ENCODE measurements at places on chromosomes 13 and 19.
A peak's percentile ranks its signal among the peaks of the same experiment; 100 is the strongest.

GRCh38 chr19:38388349-38389100, at the start of gene SPRED3:
TSS of gene SPRED3 (plus strand) at chr19:38388697. CDS start at chr19:38390303, 1,606 bp downstream.
- DNase-seq, result no peak

DNA sequence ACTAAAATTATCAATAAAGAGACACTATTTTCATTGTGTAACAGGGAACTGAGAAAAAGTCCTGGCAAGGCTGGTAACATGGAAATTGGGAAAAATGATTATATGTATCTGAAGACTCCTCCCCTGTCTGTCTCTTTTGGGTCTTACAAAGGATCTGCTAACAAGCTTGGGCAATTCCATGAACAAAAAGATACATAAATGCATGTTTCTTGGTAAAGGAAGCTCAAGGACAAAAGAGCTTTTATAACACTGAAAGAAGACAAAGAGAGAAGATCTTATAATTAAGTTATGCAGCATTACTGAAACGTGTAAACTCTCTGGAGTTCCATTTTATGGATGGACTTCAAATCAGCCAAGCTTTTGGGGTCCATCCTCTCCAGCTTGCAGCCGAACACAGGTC, 29.2 kb downstream of the EFNB2 start:
- no peak for DNase-seq

DNA sequence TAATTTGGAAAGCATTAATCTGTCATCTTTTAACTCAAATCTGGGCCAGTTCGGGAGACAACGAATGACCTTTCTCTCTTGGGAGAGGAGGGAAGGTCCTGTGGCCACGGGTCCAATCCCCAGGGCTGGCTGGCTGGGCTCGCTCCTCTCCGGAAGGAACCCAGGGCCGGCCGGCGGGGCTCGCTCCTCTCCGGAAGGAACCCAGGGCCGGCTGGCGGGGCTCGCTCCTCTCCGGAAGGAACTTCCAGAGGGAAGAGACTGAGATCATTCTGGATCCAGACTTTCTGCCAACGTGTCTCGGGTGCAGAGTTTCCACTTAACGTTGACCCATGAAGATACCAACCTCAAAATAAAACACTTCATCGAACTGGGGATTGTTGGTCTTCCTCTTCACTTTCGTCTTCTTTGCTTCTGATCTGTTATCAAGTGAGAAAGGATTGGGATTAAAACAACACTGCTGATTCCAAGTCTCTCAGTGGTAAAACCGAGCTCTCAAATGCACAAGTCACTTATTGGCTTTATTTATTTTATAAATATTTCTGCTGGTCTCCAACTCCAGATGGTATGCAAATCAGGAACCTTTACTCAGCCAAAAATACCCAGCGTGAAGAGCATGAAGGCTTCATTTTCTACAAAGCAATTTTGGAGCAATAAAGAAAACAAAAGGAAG, 53.3 kb upstream of the C13orf46 start:
- peak; percentile 16 for DNase-seq

- peak; percentile 66 for DNase-seq
Observed at GRCh38 chr19:40465025-40465556, 454 bp downstream of the BLVRB start.

DNA sequence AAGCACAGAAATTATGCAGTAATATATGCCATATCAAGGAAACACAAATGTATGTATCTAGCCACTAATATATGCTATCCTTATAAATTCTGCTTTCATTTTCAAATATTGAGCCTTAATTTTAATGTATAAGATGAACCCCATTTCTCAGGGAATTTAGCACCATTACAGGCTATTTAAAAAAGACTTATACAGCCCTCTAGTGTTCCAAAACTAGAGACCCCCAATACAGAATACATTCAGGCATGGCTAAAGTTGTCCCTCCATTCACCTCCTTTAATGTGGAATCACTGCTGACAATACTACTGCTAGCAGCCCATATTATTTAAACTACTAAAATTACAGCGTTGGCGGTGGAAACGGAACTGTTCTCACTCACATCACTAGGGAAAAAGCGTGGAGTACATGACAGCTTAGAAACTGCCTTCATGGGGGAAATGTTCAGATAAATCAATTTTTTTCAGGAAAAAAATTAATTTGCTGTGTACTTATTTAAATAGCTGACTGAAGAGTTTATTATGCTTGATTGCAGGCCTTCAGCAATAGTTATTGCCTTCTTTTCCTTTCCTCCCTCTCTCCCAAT, 541.0 kb downstream of the PCDH9 start:
- DNase-seq, result peak; percentile 4

- DNase-seq, result no peak
Observed at GRCh38 chr19:12278713-12279112, 16.0 kb downstream of the ZNF44 start.

GRCh38 chr13:80341756-80342370, 937 bp upstream of the SPRY2 start:
- peak; percentile 48 for DNase-seq

GRCh38 chr13:74093691-74094090, 40.5 kb downstream of the KLF12 start:
- DNase-seq, result no peak

DNA sequence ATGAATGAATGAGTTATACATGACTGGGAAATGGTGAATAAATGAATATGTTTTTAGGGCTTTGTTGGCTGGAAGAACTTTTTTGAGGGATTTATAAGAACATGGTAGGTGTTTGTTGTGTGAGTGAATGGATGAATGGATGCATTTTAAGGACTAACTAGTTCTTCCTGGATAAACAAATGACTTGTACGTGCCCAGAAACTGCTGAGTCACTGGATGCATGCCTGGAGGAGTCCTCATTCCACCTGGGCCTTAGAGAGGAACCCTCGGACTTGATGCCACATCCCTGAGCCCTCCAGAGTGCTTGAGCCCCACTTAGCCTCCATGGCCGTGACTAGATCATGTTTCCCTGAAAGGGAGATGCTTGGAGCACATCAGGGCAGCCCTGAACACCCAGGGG, 153.4 kb downstream of the DPF1 start:
- peak; percentile 52 for DNase-seq

DNA sequence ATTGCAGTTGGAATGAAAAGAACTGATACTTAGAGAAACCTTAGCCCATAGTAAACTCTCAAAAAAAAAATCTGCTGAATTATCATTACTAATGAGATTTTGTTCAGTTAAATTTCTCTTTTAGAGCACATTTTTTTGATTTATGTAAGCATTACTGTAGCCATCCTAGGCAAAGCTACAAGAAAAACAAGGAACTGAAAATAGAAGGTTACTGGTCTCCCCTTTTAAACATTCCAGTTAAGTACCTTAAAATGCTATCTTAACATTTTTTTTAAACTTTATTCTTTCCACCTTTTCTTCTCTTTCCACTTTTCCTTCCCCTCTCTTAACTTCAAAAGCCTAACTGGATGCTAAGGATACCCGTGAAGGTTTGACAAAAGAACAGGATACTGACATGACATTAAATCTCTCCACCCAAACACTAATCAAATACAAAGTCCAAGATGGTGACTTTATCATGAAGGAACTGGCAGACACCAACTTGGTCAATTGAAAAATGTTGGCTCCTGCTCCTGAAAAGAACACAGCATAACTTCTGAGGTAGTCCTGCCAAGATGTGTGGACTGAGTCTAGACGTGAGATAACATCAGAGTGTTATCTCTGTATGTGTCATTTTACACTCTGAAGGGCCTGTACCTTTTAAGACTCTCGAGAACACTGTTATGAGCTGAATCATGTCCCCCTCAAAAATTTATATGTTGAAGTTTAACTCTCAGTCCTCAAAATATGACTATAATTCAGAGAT, 29.5 kb upstream of the SACS start:
- DNase-seq, result peak; percentile 6

DNA sequence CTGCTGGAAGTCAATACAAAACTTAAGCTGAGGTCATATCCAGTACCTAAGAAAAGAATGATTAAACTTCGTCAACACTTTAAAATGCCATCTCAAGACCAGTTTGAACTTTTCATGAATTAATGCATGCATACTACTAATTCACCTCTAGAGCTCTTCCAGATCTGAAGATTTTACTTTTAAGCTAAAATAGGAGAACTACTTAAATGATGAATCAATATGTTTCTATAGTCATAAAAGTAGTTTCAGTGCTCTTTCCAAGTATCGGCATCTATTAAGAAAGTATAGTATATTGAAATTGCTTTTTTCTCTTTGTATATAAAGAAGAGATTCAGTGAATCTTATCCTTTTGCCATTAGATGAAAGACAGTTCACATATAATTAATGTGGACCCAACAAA, 1123.9 kb downstream of the PCDH9 start:
- DNase-seq, result no peak

- DNase-seq, result peak; percentile 6
Observed at GRCh38 chr13:20658451-20659040, 45.0 kb upstream of the IL17D start.

DNA sequence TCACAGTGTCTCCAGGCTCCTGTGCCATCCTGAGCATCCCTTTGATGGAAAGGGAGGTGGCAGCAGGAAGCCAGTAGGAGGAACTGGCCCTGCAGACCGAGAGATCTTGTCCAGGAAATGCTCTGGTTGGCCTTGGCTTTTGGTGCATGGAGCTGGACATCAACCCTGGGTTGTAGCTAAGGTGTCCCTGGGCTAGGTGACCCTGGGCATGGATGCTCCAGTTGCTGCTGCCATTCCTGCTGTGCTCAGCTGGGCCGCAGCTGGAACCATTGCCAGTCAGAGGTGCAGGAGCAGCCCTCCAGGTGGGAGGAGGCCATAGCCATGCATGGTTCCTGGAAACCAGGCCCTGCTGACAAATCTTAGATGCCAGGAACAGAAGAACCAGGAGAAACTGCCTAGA, 67.5 kb downstream of the ZNF98 start:
- no peak for DNase-seq

DNA sequence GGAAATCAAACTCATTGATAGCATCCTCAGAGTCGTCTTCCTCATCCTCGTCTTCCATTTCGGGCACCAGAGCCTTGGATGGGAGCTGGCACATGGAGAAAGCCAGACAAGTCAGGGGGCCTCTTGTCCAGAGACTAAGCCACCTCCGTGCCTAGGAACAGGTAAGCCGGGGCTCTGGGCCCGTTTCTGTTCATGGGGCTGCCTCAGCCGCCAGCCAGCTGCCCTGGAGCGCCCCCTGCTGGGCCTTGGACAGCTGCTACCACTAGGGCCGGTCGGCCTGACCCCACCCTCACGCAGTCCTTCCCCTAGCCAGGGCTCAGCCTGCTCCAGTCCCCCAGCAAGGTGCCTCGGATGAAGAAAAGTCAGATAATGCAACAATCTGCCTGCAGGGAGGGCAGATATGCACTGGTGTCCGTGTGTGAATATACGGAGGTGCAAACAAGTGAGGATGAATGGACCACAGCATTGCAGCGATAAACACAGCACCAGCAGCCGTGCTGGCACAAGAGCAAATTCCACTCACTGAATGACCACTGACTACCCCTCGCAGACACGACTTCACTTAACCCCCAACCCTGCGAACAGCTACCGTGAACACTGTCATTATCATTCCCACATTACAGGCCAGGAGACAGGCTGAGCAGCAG, 11.9 kb upstream of the PRKD2 start:
- peak; percentile 55 for DNase-seq

- DNase-seq, result peak; percentile 87
Observed at GRCh38 chr19:10416380-10417257, 3.7 kb upstream of the PDE4A start.

DNA sequence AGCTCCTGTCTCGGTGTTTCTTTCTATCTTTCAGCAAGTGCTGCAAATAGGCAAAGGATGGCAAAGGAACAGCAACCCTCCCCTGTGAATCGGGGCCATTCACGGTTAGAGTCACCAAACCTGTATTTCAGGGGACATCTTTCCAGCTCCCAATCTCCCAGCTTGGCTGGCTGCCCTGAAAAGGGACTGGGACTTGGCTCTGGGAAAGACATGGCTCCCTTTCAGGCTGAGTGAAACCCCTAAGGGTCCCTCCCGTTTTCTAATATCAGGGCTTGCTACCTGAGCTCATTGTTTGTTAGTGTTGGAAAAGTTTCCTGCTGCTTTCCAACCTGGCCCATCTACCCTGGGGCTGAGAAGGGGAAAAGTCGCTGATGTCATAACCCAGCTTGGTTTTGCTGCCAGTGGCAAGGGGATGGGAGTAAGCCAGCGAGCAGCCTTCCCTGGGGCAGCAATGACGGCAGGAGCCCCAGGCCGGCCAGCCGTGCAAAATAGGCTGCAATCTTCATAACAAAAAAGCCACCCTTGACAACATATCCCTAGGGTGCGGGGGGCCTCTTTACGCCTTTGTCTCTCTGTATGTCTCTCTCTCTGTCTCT, 29.9 kb downstream of the SERP2 start:
- DNase-seq, result no peak

Data from EL (cell line).